ENCODE measurements at places on chromosomes 1 and 21.

GRCh38 chr1:199701726-199702125 lies 325.8 kb upstream of the NR5A2 start:
- no peaks in the 10 kb centered on the region for H3K27me3 ChIP-seq
- no peak overlapping the region for H3K27ac ChIP-seq
- no peak for DNase-seq
- H3K4me1 ChIP-seq: peaks cover 12% of the 10 kb centered on the region
- H3K36me3 ChIP-seq: no peaks in the 10 kb centered on the region

GRCh38 chr1:43622471-43622870 lies 27.5 kb upstream of the KDM4A start:
- DNase-seq: no peak
- H3K27ac ChIP-seq: peak overlapping the region; percentile 95
- peaks cover 35% of the 10 kb centered on the region for H3K36me3 ChIP-seq
- H3K4me3 ChIP-seq: peak overlapping the region; percentile 58
- no peaks in the 10 kb centered on the region for H3K27me3 ChIP-seq

- H3K4me1 ChIP-seq: no peaks in the 10 kb centered on the region
- H3K27me3 ChIP-seq: no peaks in the 10 kb centered on the region
- H3K27ac ChIP-seq: no peak overlapping the region
Observed at GRCh38 chr1:210027994-210028393, 90.0 kb downstream of the SYT14 start.

GRCh38 chr1:216142921-216143320 lies 280.3 kb downstream of the USH2A start:
- DNase-seq: no peak
- H3K4me3 ChIP-seq: no peak overlapping the region
- H3K4me1 ChIP-seq: no peaks in the 10 kb centered on the region
- peaks cover 6% of the 10 kb centered on the region for H3K27me3 ChIP-seq
- no peak overlapping the region for H3K27ac ChIP-seq

- peaks cover 12% of the 10 kb centered on the region for H3K27me3 ChIP-seq
- no peak overlapping the region for H3K27ac ChIP-seq
- DNase-seq: no peak
Observed at GRCh38 chr1:4004635-4005430, 104.8 kb upstream of the C1orf174 start.

DNA sequence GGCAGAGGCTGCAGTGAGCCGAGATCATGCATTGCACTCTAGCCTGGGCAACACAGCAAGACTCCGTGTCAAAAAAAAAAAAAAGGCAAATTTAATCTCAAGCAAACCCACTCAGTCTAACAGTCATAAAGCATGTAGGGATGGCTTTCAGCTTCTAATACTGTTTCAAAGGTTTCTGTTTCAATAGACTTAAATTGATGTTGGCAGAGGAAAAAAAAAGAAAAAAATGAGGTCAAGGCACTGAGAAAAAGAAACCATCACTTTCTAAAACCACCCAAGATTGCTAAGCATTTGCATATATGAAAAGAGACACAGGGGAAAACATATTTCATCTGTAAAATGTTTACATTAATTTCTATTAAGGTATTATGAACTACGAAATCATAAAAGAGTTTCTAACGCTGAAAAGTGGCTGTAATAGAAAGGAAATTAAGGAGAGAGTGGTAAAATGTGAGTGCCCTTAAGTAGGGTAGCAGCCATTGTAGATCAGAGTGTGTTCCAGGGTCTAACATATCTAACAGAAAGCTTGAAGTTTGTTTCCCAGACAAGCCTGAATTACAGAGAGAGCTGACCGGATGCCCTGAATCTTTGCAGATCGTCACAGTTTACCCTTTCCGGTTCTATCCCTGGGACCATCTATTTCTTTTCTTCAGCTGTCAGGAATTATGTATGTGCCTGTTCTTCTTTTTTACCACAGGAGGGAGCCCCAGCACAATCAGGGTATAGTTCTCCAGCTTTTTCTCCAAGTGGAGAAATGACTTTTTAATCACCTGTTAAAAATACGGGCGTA lies 70.0 kb downstream of the PLD5 start:
- peaks cover 17% of the 10 kb centered on the region for H3K27me3 ChIP-seq
- H3K4me1 ChIP-seq: peaks cover 6% of the 10 kb centered on the region
- no peaks in the 10 kb centered on the region for H3K36me3 ChIP-seq
- H3K27ac ChIP-seq: no peak overlapping the region
- peak; percentile 17 for DNase-seq

DNA sequence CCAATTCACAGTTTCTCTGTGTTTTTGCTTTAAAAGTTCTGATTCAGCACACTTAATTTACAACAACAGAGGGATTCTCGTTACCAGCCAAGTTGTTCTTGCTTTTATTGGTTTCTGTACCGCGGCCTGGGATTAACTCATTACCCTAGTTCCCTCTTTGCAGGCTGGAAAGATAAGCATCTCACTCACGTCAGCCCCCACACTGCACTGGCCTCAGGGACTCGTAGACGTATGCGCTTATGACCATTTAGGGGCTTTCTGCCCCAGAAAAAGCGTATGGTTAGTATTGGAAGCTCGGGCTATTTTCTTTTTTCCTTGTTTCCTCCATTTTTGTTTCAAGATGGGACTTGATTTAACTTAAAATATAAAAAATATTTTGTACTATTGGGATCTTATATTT lies 76.0 kb downstream of the POFUT2 start:
- H3K4me3 ChIP-seq: no peak overlapping the region
- peaks cover 21% of the 10 kb centered on the region for H3K36me3 ChIP-seq
- H3K4me1 ChIP-seq: peaks cover 20% of the 10 kb centered on the region
- DNase-seq: no peak
- H3K27me3 ChIP-seq: no peaks in the 10 kb centered on the region

DNA sequence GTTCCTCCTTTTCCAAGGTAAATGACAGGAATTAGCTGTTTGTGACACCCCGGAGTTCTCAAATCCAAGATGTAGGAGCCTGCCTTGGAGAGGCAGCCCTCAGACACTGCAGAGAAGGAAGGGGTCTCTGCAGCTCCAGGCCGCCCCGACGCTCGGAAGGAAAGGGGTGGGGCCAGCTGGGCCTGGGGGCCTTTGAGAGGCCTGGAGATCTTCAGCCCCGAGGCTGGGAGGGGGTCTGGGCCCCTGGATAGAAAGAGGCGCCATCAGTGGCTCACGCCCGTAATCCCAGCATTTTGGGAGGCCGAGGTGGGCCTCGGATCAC lies 1.1 kb upstream of the TNFRSF18 start:
- peaks cover 13% of the 10 kb centered on the region for H3K4me1 ChIP-seq
- peak; percentile 1 for DNase-seq
- peaks cover 32% of the 10 kb centered on the region for H3K27me3 ChIP-seq
- H3K27ac ChIP-seq: no peak overlapping the region

- no peaks in the 10 kb centered on the region for H3K36me3 ChIP-seq
- H3K4me3 ChIP-seq: no peak overlapping the region
- H3K27me3 ChIP-seq: no peaks in the 10 kb centered on the region
- no peak overlapping the region for H3K27ac ChIP-seq
- no peak for DNase-seq
- peaks cover under 1% of the 10 kb centered on the region for H3K4me1 ChIP-seq
Observed at GRCh38 chr1:63668298-63668697, 75.1 kb downstream of the PGM1 start.

DNA sequence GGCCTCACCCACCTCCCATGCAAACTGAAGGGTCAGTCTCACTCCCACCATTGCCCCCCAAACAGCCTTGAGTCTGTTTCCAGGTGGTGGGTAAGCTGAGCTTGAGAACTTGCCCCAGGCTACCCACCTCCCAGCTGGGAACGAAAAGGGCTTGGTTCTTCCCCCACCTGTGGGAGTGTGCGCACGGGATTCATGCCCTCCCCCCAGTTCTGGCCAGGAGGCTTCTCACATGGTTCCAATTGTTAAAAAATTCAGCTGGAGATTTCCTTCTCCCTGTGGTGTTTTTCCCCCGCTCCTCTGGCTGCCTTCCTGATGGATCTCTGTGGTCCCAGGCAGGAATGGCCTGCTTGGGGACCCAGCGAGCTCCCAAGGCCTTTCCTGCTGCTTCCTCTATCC lies 81.8 kb upstream of the C21orf91 start:
- no peak overlapping the region for H3K27ac ChIP-seq
- H3K27me3 ChIP-seq: no peaks in the 10 kb centered on the region
- H3K4me3 ChIP-seq: no peak overlapping the region
- peaks cover 5% of the 10 kb centered on the region for H3K4me1 ChIP-seq
- peaks cover 9% of the 10 kb centered on the region for H3K36me3 ChIP-seq
- no peak for DNase-seq

GRCh38 chr1:39177706-39178105 lies 26.8 kb upstream of the MACF1 start:
- H3K36me3 ChIP-seq: peaks cover 21% of the 10 kb centered on the region
- DNase-seq: no peak
- no peak overlapping the region for H3K27ac ChIP-seq
- H3K27me3 ChIP-seq: no peaks in the 10 kb centered on the region
- H3K4me3 ChIP-seq: no peak overlapping the region

GRCh38 chr1:55824251-55824640 lies 609.1 kb upstream of the USP24 start:
- DNase-seq: no peak
- no peak overlapping the region for H3K27ac ChIP-seq
- peaks cover 56% of the 10 kb centered on the region for H3K4me1 ChIP-seq
- H3K27me3 ChIP-seq: peaks cover 1% of the 10 kb centered on the region
- H3K4me3 ChIP-seq: no peak overlapping the region

DNA sequence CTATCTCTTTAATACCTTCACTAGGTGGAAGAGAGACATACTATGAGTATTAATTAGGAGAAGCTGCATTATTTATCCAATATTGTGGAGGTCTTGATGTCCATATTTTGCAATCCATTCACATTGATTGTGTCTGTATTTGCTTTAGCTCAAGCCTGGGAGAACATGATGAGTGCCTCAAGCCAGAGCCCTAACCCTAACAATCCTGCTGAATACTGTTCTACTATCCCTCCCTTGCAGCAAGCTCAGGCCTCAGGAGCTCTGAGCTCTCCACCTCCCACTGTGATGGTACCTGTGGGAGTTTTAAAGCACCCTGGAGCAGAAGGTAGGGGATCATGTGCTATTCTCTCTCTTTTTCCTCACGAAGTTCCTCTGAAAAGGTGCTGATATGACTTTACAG lies 99.5 kb downstream of the CC2D1B start:
- H3K36me3 ChIP-seq: peaks cover 23% of the 10 kb centered on the region
- no peak for DNase-seq
- H3K4me1 ChIP-seq: no peaks in the 10 kb centered on the region
- H3K27ac ChIP-seq: no peak overlapping the region

DNA sequence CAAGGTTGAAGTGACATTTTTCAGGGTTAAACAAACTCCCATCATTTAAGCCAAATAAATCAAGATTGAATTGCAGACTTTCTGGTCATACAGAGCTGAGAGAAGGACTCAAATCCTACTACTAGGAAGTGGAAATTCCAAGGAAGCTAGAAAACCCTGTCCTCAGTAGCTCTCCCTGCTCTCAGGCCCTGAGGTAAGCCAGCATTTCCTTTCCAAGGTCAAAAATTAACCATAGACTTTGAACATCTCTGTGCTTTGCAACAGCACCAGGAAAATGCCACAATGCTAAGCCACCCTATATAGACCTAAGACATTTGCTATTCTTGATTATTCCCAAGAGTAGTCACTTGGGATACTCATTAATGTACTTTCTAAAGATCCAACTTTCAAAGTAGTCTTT lies 45.1 kb downstream of the LUZP1 start:
- no peaks in the 10 kb centered on the region for H3K27me3 ChIP-seq
- H3K4me1 ChIP-seq: peaks cover 21% of the 10 kb centered on the region
- no peak overlapping the region for H3K4me3 ChIP-seq
- H3K36me3 ChIP-seq: no peaks in the 10 kb centered on the region
- peak overlapping the region; percentile 22 for H3K27ac ChIP-seq
- DNase-seq: no peak

Data from nephron progenitor cell (in vitro differentiated cells).